ENCODE measurements at places on chromosomes 3 and 15. TPM values are rescaled to one million over a fixed set of nuclear protein-coding genes. Genes with fewer than 3 reads are reported as not detected.

The P3H2 gene
- 4.6 TPM for total RNA-seq

The ARL14 gene
- not detected for total RNA-seq

The CHRD gene
- 4.8 TPM for total RNA-seq

The SH2D7 gene
- not detected for total RNA-seq

The MUC13 gene
- not detected for total RNA-seq

The CHRNA3 gene
- total RNA-seq, result not detected

DNA sequence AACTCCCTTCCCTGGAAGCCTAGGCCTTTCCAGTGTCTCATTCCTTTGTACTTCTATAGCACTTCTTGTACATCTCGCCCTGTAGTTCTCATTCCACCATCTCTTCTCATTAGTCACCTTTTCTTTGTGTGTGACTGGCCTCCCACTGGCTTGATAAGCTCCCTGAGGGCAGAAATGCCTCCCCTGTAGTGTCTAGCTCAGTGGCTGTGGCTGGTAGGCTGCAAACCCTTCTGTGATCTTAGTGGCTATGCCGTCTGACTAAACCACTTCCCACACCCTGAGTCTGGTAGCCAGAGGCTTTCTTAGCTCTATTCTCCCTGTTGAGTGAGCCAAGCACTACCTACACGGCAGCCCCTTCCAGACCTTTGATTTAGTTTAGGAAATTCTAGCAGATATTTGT lies 24.4 kb upstream of the TNFAIP8L3 start:
- H3K27ac ChIP-seq, result no peak overlapping the region
- H3K27me3 ChIP-seq, result no peaks in the 10 kb centered on the region
- peaks cover 2% of the 10 kb centered on the region for H3K4me1 ChIP-seq
- H3K36me3 ChIP-seq, result no peaks in the 10 kb centered on the region
- DNase-seq, result no peak
- no peak overlapping the region for H3K4me3 ChIP-seq

DNA sequence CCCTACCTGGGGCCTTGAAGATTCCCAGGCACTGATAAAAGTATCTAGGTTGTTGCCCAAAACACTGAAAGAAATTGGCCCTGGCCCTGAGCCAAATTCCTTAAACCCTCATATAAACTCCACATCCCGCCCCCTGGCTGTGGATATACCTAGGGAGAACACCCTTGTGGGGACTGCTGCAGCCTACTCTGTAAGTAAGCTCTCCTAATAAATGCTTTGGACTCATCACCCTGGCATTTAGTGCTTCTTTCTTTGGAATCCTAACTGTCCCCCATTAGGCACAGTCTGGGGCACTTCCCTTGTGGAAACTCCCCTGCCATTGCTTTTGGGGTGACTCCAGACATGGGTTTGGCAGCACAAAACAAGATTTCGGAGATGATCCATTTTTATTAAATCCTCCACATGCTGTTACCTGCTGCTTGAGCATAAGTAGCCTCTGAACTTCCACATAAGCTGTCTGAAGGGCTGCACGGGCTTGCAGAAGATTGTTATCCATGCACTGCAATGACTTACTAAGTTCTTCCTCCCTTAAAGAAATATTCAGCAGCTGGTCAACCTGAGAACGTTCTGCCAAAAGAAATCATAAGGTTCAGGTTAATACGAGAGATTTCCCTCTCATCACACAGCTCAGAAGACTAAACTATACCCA lies 46.4 kb downstream of the ZNF106 start:
- no peaks in the 10 kb centered on the region for H3K27me3 ChIP-seq
- no peaks in the 10 kb centered on the region for H3K4me1 ChIP-seq
- peaks cover 6% of the 10 kb centered on the region for H3K36me3 ChIP-seq
- H3K27ac ChIP-seq, result no peak overlapping the region
- DNase-seq, result peak; percentile 39
- H3K4me3 ChIP-seq, result no peak overlapping the region

GRCh38 chr3:149744151-149744550 lies 8.1 kb downstream of the COMMD2 start:
- H3K36me3 ChIP-seq, result peaks cover 5% of the 10 kb centered on the region
- no peaks in the 10 kb centered on the region for H3K27me3 ChIP-seq
- H3K4me3 ChIP-seq, result no peak overlapping the region
- H3K27ac ChIP-seq, result no peak overlapping the region
- DNase-seq, result no peak

DNA sequence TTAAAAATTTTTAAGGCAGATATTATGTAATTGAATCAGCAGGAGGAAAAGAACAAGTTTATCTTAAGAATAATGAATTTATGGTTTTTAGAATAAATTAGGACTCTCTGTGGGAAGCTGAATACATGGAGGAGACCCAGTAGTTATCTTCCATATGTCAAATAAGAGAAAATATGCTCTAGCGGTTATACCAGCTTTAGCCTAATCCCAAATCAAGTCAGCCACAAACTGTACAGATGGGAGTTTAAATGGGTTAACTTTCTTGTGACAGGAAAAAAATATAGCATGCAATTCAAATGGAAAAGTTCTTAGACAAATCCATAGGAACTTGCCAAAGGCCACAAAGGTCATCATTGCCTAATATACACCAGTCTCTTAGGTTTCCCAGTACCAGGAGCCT lies 84.3 kb downstream of the TTBK2 start:
- no peaks in the 10 kb centered on the region for H3K4me1 ChIP-seq
- no peak overlapping the region for H3K27ac ChIP-seq
- no peaks in the 10 kb centered on the region for H3K27me3 ChIP-seq
- no peak for DNase-seq

DNA sequence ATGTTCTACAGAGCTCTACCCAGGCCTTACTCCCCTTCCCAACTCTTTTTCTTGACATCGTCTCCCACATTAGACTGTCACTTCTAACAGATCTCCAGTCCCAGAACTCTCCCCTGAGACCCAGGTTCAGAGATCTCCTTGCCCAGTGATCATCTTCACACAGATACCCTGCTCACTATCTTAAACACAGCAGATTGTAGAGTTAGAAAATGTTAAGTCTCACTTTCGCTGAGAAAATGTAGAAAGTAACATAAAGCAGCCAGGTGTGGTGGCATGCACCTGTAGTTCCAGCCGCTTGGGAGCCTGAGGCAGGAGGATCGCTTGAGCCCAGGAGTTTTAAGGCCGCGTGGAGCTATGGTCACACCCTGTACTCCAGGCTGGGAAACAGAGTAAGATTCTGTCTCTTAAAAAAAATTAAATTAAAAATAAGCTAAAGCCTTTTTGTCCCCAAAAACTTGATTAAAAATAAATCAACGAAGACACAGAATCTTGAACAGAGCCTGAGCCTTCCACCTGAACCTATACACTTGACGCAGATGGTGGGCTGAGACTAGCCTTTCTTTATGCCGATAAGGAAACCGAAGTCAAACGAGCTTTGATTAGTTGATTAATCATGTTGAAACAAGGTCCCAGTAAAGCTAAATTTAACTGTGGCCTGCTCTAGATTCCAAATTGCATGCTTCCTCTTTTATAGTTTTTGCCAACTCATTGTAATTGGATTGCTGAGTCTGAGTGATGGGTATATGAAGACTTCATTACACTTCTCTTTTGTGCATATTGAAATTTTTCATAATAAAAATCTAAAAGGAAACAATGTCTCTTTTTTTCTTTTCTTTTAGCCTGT lies 31.3 kb upstream of the BLM start:
- no peak overlapping the region for H3K4me3 ChIP-seq
- peaks cover 8% of the 10 kb centered on the region for H3K4me1 ChIP-seq
- no peak overlapping the region for H3K27ac ChIP-seq

DNA sequence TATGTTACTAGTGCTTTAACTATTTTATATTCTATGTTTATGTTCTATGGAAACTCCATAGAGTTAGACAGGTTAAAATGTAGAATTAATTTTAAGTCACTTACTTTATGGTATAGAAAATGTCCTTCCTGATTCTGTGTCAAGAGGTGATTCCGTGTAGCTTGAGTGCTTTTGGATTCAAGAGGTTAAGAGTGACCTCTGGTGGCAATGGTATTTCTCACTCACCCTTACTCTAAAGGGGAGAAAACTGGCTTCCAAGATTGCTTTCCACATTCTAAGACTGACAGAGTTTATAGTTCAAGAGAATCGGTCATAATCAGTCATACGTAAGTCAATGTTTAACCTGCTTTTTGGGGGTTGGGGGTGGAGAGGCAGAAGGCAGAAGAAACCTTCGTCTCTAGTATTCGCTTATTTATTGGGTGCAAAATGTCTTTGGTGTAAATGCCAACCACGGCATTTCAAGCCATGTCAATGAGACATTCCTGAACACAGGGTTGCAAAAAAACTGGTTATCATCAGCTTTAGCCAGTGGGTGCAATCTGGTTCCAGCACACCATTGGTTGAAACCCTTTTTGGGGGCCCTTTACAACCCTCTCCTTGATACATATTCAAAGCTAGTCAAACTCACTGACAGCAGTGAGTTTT lies 92.0 kb upstream of the VGLL3 start:
- H3K4me3 ChIP-seq, result no peak overlapping the region
- H3K27ac ChIP-seq, result no peak overlapping the region
- H3K4me1 ChIP-seq, result no peaks in the 10 kb centered on the region

GRCh38 chr3:52037291-52037690 lies 19.1 kb downstream of the DUSP7 start:
- no peak for DNase-seq
- H3K27me3 ChIP-seq, result no peaks in the 10 kb centered on the region
- H3K27ac ChIP-seq, result no peak overlapping the region
- no peak overlapping the region for H3K4me3 ChIP-seq

DNA sequence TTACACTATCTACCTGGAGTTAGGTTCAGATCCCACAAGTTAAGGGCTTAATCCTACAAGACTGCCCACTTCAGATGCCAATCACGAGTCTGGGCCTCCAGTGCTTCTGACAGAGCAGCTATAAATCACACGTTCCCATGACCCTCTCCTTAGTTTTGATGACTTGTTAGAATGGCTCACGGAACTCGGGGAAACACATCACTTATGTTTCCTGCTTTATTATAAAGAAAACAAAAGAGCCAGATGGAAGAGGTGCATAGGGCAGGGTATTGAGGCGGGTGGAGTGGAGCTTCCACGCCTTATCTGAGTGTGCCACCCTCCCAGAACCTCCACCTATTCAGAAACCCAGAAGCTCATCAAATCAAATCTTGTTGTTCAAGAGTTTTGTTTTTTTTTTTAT lies 170.8 kb downstream of the MOBP start:
- no peaks in the 10 kb centered on the region for H3K27me3 ChIP-seq
- H3K4me3 ChIP-seq, result no peak overlapping the region
- no peak for DNase-seq
- H3K4me1 ChIP-seq, result peaks cover 4% of the 10 kb centered on the region
- peak overlapping the region; percentile 64 for H3K27ac ChIP-seq

DNA sequence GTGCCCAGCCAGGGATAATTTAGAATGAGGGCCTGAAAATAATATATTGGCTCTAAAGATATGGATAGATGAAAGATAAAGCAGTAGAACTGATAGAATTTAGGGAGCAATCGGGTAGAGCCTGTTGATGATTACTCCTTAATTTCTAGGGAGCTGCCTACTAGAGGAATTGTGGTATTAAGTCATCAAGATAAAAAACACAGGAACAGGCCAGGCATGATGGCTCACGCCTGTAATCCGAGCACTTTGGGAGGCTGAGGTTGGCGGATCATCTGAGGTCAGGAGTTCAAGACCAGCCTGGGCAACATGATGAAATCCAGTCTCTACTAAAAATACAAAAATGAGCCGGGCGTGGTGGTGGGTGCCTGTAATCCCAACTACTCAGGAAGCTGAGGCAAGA lies 130.4 kb downstream of the PCCB start:
- H3K36me3 ChIP-seq, result no peaks in the 10 kb centered on the region
- H3K27ac ChIP-seq, result no peak overlapping the region
- DNase-seq, result peak; percentile 56
- no peak overlapping the region for H3K4me3 ChIP-seq
- H3K27me3 ChIP-seq, result no peaks in the 10 kb centered on the region

GRCh38 chr3:88033808-88034207 lies 25.0 kb downstream of the CGGBP1 start:
- no peaks in the 10 kb centered on the region for H3K36me3 ChIP-seq
- H3K27ac ChIP-seq, result no peak overlapping the region
- H3K4me3 ChIP-seq, result no peak overlapping the region
- DNase-seq, result peak; percentile 3

- no peak overlapping the region for H3K4me3 ChIP-seq
- no peaks in the 10 kb centered on the region for H3K36me3 ChIP-seq
- H3K27ac ChIP-seq, result no peak overlapping the region
- no peak for DNase-seq
- no peaks in the 10 kb centered on the region for H3K4me1 ChIP-seq
- H3K27me3 ChIP-seq, result no peaks in the 10 kb centered on the region
Measured at GRCh38 chr3:31240874-31241273, 291.9 kb upstream of the STT3B start.

- H3K36me3 ChIP-seq, result no peaks in the 10 kb centered on the region
- H3K4me1 ChIP-seq, result peaks cover 58% of the 10 kb centered on the region
- DNase-seq, result peak; percentile 97
- no peaks in the 10 kb centered on the region for H3K27me3 ChIP-seq
- H3K4me3 ChIP-seq, result no peak overlapping the region
- peak overlapping the region; percentile 92 for H3K27ac ChIP-seq
Measured at GRCh38 chr15:40098489-40099261, 10.0 kb downstream of the BMF start.

DNA sequence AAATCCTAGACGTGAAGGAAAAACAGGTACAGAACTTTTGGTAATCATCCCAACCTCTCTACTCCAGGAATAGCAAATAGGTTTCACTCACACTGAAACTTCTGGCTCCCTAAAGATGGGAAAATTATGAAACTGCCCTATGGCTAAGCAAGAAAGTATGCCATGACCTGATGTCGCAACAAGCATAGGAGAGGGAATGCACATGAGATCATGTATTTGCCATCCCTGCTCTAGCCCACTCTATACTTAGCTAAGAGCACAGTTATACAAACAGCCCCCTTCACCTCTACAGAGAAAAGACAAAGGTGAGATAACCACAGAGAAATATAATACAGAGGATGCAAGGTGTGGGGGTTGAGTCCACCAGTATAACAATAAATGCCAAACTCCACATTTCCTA lies 102.7 kb downstream of the TBC1D5 start:
- H3K27ac ChIP-seq, result peak overlapping the region; percentile 57
- H3K27me3 ChIP-seq, result no peaks in the 10 kb centered on the region
- peak; percentile 86 for DNase-seq
- H3K4me3 ChIP-seq, result no peak overlapping the region
- H3K4me1 ChIP-seq, result peaks cover 14% of the 10 kb centered on the region
- no peaks in the 10 kb centered on the region for H3K36me3 ChIP-seq

GRCh38 chr3:177772908-177773557 lies 575.8 kb upstream of the TBL1XR1 start:
- H3K36me3 ChIP-seq, result no peaks in the 10 kb centered on the region
- H3K4me3 ChIP-seq, result no peak overlapping the region
- H3K4me1 ChIP-seq, result peaks cover 5% of the 10 kb centered on the region
- no peak for DNase-seq

Measured in fibroblast of lung (primary cell).